PC-3 (cell line): ENCODE measurements at places on chromosomes 4 and X. TPM values are rescaled to one million over a fixed set of nuclear protein-coding genes. Genes with fewer than 3 reads are reported as not detected.

DNA sequence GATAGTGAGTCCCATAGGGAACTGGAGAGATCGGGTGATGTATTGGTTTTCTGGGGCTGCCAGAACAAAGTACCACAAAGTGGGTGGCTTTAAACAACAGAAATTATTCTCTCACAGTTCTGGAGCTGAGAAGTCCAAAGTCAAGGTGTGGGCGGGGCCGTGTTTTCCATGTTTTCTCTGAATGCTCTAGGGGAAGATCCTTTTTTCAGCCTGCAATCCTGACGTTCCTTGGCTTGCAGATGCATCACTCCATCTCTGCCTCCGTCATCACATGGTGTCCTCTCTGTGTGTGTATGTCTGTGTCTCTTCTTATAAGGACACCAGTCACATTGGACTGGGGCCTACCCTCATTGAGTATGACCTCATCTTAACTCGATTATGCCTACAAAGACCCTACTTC, 7.9 kb upstream of the GPM6B start:
- no peak for DNase-seq
- no peaks in the 10 kb centered on the region for H3K36me3 ChIP-seq
- peaks cover 11% of the 10 kb centered on the region; the same call in 1 of the 2 replicates for H3K27me3 ChIP-seq

DNA sequence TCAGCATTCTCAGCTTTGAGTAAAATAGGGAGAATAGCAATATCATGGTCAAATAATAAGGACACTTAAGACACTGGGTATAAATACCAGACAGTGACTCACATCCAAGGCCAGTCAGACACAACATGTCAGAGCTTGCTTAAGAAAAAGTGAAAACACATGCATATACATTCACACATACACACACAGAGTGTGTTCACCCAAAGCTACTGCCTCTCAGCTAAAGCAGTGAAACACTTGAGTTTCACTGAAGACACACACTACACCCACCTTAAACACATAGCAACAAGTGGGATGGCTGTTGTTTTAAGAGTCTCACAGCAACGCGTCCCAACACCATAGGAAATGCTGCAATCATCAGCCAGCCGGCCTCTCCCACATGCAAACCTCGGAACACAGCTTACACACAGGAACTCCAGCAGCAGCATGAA, 14.4 kb downstream of the SHROOM4 start:
- no peaks in the 10 kb centered on the region for H3K4me1 ChIP-seq
- H3K27ac ChIP-seq, result no peak overlapping the region
- H3K36me3 ChIP-seq, result no peaks in the 10 kb centered on the region

- H3K36me3 ChIP-seq, result no peaks in the 10 kb centered on the region
- H3K4me3 ChIP-seq, result no peak overlapping the region
- H3K27ac ChIP-seq, result no peak overlapping the region
- no peaks in the 10 kb centered on the region for H3K4me1 ChIP-seq
Measured at GRCh38 chr4:126899331-126899801, 733.4 kb upstream of the INTU start.

GRCh38 chr4:24645765-24646550, 61.6 kb upstream of the DHX15 start:
- peak overlapping the region; percentile 9; the same call in 1 of the 2 replicates for H3K27ac ChIP-seq
- no peaks in the 10 kb centered on the region for H3K27me3 ChIP-seq
- no peak for DNase-seq
- peak overlapping the region; percentile 61; the same call in 1 of the 2 replicates for H3K4me3 ChIP-seq
- peaks cover 27% of the 10 kb centered on the region for H3K4me1 ChIP-seq
- H3K36me3 ChIP-seq, result no peaks in the 10 kb centered on the region

- no peak for DNase-seq
- no peaks in the 10 kb centered on the region for H3K27me3 ChIP-seq
- H3K4me1 ChIP-seq, result peaks cover 35% of the 10 kb centered on the region
- H3K36me3 ChIP-seq, result no peaks in the 10 kb centered on the region
- H3K27ac ChIP-seq, result no peak overlapping the region
Measured at GRCh38 chr4:106588891-106589290, 220.3 kb upstream of the GIMD1 start.

GRCh38 chr4:153221783-153222706, 17.8 kb downstream of the TRIM2 start:
- H3K4me3 ChIP-seq, result peak overlapping the region; percentile 70
- DNase-seq, result peak; percentile 79
- H3K4me1 ChIP-seq, result peaks cover 41% of the 10 kb centered on the region
- H3K27me3 ChIP-seq, result no peaks in the 10 kb centered on the region

DNA sequence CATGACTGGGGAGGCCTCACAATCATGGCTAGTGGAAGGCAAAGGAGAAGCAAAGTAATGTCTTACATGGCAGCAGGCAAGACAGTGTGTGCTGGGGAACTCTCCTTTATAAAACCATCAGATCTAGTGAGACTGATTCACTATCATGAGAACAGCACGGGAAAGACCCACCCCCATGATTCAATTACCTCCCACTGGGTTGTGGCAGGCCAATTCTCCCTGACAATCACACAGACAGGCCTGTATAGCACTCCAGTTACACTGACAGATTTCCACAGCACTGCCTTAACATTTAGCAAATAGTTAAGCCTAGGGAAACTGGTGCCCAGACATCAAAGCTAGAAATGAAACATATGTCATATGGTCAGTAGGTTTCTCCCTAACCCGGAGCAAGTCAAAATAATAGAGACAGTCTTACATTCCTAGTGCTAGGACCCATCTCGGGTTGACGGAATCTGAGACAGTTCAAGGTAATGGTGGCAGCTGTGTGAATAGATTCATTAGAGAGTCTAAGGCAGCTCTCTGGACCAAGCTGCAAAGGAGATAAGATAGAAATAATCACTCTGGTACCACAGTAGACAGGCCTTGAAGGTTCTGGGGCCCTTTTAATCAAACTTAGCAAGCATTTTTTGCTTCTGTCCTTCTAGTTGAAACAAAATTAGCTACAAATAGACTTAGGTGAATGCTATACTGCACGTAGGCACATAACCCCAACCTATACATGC, 9.4 kb upstream of the HERC5 start:
- H3K4me1 ChIP-seq, result peaks cover 10% of the 10 kb centered on the region; the same call in 1 of the 2 replicates
- no peaks in the 10 kb centered on the region for H3K36me3 ChIP-seq
- H3K4me3 ChIP-seq, result no peak overlapping the region
- H3K27ac ChIP-seq, result no peak overlapping the region

The CENPVL2 gene
- total RNA-seq, result not detected in 2 replicates

- no peaks in the 10 kb centered on the region for H3K4me1 ChIP-seq
- DNase-seq, result peak; percentile 43
- no peaks in the 10 kb centered on the region for H3K27me3 ChIP-seq
- no peaks in the 10 kb centered on the region for H3K36me3 ChIP-seq
- no peak overlapping the region for H3K27ac ChIP-seq
- H3K4me3 ChIP-seq, result no peak overlapping the region
Measured at GRCh38 chrX:19535476-19535875, 20.2 kb upstream of the MAP3K15 start.

DNA sequence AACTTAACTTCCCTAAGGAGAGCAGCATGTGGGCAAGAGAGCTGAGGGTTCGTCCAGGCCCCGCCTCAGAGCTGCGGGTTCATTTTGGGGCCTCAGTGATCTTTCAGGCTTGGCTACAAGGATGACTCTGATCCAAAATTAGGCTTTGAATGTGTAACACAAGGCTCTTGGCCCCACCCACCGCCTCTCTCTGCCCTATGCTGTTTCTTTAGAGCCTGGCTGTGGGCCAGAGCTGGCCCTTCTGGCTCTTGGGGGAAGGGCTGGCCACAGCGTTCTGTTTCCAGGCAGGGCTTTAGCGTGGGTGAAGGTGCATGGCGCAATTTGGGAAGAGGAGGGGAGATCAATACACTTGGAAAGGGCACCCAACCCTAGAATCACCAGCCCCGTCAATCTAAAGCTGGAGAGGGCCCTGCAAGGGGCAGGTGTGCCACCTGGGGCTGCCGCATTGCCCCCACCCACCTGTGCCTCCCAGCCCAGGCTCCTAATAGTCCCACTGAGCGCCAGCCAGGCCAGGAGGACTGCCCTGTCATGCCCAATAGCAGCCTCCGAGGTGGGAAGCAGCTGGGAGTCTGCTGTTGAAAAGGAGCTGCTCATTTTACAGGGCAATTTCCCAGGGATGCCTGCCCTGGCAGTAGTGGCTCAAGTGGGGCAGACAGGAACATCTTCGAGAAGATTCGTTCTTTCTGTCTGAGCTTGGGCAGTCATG, 84.5 kb upstream of the MAML3 start:
- H3K4me3 ChIP-seq, result no peak overlapping the region
- H3K27ac ChIP-seq, result no peak overlapping the region
- peaks cover 16% of the 10 kb centered on the region for H3K4me1 ChIP-seq
- H3K36me3 ChIP-seq, result no peaks in the 10 kb centered on the region

DNA sequence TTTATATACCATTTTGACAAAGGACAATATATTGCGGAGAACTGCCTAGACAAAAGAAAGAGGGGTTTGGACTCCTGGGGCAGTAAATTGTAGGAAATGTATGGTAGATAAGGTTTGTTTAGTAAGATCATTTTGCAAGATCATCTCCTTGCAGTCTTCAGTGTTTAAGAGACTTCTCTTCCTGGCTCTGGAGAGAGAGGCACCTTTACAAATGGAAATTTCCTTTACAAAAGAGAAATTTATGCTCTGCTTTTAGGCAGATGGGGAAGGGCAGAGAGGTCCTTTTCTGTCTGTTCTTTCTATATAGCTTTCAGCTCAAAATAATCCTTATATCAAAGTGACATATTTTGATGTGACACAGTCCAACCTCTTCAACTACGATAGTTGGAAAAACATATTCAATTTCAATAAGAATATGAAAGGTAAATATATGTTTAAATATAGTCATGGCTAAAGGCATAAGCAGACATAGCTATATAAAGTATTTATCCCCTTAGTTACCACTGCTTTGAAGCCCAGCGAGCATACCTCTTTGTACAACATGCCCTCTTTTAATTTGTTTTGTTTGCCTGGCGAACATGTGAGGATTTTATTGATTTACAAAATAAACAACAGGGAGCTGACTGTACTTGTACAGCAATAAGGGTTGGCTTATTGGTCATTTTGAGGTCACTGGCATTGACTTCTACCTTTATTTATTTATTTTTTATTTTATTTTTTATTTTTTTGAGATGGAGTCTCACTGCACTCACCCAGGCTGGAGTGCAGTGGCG, 65.2 kb downstream of the TRIM2 start:
- H3K4me3 ChIP-seq, result no peak overlapping the region
- no peaks in the 10 kb centered on the region; the same call in 1 of the 2 replicates for H3K36me3 ChIP-seq
- no peak overlapping the region for H3K27ac ChIP-seq
- H3K4me1 ChIP-seq, result no peaks in the 10 kb centered on the region
- H3K27me3 ChIP-seq, result no peaks in the 10 kb centered on the region

GRCh38 chr4:123554801-123555232, 158.2 kb downstream of the SPRY1 start:
- peaks cover 25% of the 10 kb centered on the region for H3K4me1 ChIP-seq
- H3K27ac ChIP-seq, result peak overlapping the region; percentile 10; the same call in 1 of the 2 replicates
- H3K27me3 ChIP-seq, result no peaks in the 10 kb centered on the region
- no peak overlapping the region for H3K4me3 ChIP-seq
- DNase-seq, result no peak

- H3K27me3 ChIP-seq, result no peaks in the 10 kb centered on the region
- no peak for DNase-seq
- H3K4me3 ChIP-seq, result no peak overlapping the region
- H3K4me1 ChIP-seq, result peaks cover 27% of the 10 kb centered on the region
Measured at GRCh38 chr4:94409962-94410361, 41.8 kb upstream of the PDLIM5 start.

DNA sequence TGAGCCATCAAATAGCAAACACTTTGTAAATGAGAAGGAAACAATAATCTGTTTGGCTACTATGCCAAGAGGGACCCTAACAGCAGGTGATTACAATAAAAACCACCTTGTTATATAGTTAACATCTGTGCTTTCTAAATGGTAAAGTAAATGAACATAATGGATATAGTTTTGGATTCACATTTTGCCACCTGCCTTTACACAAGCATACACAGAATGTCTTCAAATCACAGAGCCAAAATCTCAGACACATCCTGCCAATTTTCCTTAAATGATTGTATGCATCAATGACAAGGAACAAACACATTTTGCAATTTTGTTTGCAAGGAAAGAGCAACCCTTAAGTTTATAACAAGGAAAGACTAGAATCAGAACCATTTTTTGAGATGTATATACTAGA, 334.2 kb downstream of the FSTL5 start:
- H3K27me3 ChIP-seq, result no peaks in the 10 kb centered on the region
- no peak for DNase-seq
- H3K4me1 ChIP-seq, result no peaks in the 10 kb centered on the region

- no peak for DNase-seq
- no peak overlapping the region for H3K27ac ChIP-seq
- no peaks in the 10 kb centered on the region for H3K27me3 ChIP-seq
Measured at GRCh38 chr4:23235628-23236390, 543.1 kb downstream of the GBA3 start.

GRCh38 chr4:158234671-158235070, 24.4 kb downstream of the TMEM144 start:
- H3K4me1 ChIP-seq, result no peaks in the 10 kb centered on the region
- H3K27ac ChIP-seq, result no peak overlapping the region
- H3K27me3 ChIP-seq, result no peaks in the 10 kb centered on the region
- DNase-seq, result no peak

The MAGEA4 gene
- total RNA-seq, result not detected in 2 replicates

DNA sequence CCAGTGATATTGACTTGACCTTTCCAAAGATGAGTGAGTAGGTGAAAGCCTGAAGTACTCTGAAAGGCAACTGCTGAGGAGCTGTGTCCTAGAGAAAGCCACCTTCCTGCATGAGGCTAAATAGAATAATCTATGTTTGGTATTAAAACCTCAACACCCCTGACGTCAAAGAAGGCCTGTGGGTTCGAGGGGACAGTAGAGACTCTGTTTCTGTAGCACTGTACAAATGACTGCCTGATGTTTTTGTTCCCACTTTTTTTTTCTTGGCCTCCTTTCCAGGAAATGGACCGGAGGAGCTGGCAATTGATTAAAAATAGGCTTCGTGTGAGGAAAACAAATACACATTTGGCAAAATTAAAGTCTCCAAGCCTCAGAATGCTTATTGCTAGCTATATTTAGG, 29.5 kb downstream of the TMEM255A start:
- H3K4me1 ChIP-seq, result no peaks in the 10 kb centered on the region
- H3K27ac ChIP-seq, result no peak overlapping the region
- no peaks in the 10 kb centered on the region for H3K27me3 ChIP-seq

GRCh38 chr4:14743601-14744000, 258.7 kb upstream of the CPEB2 start:
- no peaks in the 10 kb centered on the region for H3K4me1 ChIP-seq
- H3K27ac ChIP-seq, result no peak overlapping the region
- DNase-seq, result no peak
- no peak overlapping the region for H3K4me3 ChIP-seq
- H3K36me3 ChIP-seq, result no peaks in the 10 kb centered on the region

The TENM3 gene
- 0.87 and 5.4 TPM in 2 replicates for total RNA-seq

DNA sequence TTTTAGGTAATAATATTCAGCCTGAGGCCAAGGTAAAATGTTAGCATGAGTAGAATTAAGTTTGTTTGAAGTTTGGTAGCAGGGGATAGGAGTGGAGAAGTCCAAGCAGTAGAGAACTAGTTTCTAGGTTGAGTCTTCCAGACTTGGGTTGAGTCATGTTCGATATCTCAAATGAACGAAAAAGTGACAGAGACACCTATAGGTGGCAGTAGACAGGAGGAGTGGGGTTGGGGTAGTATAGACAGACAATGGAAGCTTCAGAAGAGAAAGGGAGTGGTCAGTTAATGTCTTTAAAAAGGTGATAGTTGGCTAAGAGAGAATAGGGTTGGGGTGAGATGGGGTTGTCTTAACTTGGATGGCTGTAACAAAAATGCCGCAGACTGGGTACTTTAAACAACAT, 58.7 kb upstream of the EMCN start:
- H3K27ac ChIP-seq, result no peak overlapping the region
- H3K4me3 ChIP-seq, result no peak overlapping the region
- no peak for DNase-seq
- H3K36me3 ChIP-seq, result no peaks in the 10 kb centered on the region
- H3K4me1 ChIP-seq, result peaks cover 11% of the 10 kb centered on the region
